ENCODE measurements at places on chromosomes 2 and 18.

GRCh38 chr2:42046819-42047487, 868 bp upstream of the PKDCC start:
- peak; percentile 32 for DNase-seq

- no peak for DNase-seq
Measured at GRCh38 chr2:137021763-137022162, 256.4 kb downstream of the THSD7B start.

- no peak for DNase-seq
Measured at GRCh38 chr2:230793572-230794359, 71.0 kb upstream of the ITM2C start.

DNA sequence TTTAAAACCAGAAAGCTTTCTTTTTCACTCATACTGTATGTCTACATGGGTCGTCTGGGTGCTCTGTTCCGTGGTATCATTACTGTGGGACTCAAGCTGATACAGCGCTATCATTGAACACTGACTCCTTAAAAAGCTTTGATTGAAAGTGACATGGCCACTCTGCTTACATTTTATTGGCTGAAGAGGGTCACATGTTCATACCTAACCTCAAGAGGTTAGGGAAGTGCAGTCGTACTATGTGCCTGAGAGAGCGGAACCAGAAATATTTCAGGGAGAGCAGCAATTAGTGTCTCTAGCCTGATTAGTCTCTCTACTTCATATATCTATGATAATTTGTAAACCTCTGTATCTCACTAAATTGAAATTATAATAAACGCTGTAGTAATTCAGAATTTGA, 43.5 kb downstream of the PSMD14 start:
- no peak for DNase-seq

- no peak for DNase-seq
Measured at GRCh38 chr2:109216332-109216731, 87.3 kb downstream of the SH3RF3 start.

DNA sequence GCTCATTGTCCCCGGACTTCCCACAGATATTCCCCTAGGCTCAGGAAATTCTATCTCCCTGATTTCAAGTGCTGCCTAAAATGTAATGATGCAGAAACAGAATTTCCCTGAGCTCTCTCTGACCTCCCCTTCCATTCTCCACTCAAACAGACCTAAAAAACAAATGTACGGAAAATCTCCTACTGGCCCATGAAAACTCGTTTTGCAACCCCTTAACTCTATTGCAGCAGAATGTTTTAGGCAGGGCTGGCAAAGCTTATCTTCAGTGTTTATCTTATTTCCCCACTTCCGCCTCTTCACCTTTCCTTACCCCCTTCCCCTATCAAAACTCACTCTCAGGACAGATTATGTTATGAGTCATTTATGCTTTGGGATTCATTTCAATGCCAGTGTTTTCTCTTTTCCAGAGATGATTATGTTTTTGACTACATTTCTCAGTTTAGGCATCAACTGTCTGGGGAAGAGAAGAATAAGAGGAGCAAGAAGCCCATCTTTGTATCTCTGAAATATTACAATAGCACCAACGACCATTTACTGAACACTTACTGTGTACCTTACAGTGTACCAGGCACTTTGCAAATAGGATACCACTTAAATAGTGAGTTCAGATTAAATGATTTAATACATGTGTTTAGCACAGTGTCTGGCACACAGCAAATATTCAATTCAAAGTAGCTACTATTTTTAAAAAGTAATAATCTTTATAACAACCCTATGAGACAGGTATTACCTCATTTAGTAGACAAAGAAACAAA, 53.9 kb upstream of the STPG4 start:
- DNase-seq = no peak
